ENCODE measurements at places on chromosomes 11 and 22.

DNA sequence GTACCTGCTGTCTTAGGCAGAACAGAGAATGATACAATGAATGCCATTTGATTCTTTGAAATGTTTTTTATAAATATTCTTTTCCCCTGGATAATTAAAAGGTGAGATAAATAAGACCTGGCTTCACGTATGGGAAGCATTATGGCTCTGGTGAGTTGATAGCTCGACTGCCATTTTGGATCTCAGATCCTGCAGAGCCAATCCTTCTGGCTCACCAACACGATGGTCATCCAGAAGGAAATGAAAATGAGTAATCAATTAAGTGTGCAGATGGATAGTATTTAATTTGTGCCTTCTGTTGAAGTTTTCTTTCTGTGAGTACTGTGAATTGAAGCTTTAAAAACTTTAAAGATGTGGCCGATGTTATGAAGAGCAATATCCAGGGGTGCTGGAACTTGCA, 2.7 kb downstream of the TNRC6B start:
- DNase-seq, result no peak

DNA sequence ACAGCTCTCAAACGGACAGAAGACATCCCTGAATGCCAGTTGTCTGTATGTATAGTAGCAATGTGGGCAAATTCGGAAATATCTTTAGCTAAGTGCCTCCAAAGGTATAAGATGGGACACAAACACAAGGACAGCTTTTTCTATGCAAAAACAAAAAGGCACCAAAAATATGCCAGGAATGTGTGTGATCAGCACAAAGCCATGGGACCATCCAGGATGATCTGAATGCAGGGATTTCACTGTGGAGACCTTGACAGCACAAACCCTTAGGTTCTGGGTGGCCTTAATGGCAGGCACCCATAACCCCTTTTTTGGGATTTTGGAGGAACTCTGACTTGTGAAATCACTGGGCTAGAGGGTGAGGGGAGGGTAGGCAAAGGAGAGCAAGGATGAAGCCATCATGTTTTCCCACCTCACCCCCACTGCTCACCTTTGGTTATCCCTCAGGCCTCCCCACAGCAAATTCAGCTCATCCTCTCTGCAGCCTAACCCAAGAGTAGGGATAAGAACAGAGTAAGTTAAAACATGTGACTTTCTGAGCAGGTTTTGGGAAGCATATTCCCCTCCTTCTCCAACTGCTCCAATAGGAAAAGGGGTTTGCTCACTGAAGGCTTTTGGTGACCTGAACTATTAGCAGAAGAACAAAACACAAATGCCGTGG, 154.6 kb downstream of the SNX19 start:
- no peak for DNase-seq

DNA sequence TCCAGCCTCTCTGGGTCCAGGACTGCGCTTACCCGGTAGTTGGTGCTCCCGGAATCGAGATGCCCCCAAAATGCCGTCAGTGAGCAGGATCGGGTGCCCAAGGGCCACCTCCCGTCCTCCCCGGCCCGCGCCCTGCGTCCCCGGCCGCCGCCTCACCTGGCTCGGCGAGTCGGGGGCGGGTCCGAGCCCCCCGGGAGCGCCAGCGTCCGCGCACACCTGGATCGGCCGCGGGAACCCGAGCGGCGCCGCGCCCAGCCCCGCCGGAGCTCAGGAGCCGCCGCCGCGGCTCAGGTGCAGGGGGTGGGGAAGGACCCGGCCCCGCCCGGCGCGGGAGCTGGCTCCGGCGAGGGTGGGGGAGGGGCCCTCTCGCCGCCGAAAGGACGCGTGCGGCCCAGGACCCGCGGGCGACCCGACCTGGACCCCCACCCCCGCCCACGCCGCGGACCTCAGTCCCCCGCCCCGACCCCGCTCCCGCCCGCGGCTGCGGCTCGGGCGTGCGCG, at the start of gene SHANK2:
TSS of gene SHANK2 (minus strand) at position 309 of the 501 bp plus-strand sequence. CDS start 105,251 bp downstream, outside the sequence.
- peak; percentile 76 for DNase-seq

- DNase-seq, result no peak
Observed at GRCh38 chr11:41254966-41255365, 204.5 kb downstream of the LRRC4C start.

GRCh38 chr11:118661425-118662301, 17.8 kb downstream of the TREH start:
- no peak for DNase-seq

GRCh38 chr22:35467681-35468434, 67.9 kb downstream of the MCM5 start:
- no peak for DNase-seq

GRCh38 chr22:20657963-20658362, 116.0 kb upstream of the SERPIND1 start:
- DNase-seq, result no peak
